ENCODE measurements at places on chromosomes 3 and 15.

GRCh38 chr3:82707035-82707434 is 945.6 kb upstream of the GBE1 start:
- no peak for DNase-seq

DNA sequence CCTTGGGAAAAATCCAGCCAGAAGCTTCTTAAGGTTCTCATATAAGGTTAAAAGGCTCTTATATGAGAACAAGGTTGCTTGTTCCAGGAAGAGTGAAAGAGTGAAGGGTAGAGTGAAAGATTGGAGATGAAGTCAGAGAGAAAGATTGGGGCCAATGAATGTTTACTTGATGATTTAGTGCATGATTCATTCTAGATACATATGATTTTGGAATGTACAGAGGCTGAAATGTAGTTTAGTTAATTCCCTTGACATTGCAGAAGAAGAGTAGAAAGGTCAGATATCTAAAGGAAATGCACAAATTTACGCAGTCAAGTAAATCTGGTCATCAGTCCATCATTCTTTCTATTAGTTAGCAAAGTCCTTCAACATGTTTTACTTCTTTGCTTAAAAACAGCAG is 619.8 kb upstream of the ZNF717 start:
- peak; percentile 4 for DNase-seq

GRCh38 chr15:60814062-60814461 is 335.1 kb upstream of the ICE2 start:
- DNase-seq: no peak

- no peak for DNase-seq
Observed at GRCh38 chr3:52122491-52122890, 31.7 kb downstream of the POC1A start.

GRCh38 chr3:40718681-40719080 is 193.9 kb downstream of the ZNF621 start:
- no peak for DNase-seq

DNA sequence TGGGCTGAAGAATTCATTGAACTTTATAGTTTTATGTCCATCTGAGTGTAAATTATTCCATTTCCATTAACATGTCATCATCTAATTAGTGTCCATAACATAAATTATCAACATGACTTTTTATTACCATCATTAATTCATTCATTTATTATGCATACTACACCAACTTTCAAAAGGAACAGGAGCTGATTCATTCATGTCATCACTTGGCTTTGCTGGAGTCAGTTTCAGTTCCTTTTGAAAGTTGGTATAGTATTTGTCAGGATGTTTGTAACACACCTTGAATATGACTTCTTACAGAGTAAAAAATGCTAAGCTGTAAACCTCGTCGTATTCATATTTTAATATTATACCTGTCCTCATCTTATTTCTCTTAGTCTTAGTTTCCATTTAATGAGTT is 298.0 kb upstream of the RBMS3 start:
- DNase-seq: no peak

DNA sequence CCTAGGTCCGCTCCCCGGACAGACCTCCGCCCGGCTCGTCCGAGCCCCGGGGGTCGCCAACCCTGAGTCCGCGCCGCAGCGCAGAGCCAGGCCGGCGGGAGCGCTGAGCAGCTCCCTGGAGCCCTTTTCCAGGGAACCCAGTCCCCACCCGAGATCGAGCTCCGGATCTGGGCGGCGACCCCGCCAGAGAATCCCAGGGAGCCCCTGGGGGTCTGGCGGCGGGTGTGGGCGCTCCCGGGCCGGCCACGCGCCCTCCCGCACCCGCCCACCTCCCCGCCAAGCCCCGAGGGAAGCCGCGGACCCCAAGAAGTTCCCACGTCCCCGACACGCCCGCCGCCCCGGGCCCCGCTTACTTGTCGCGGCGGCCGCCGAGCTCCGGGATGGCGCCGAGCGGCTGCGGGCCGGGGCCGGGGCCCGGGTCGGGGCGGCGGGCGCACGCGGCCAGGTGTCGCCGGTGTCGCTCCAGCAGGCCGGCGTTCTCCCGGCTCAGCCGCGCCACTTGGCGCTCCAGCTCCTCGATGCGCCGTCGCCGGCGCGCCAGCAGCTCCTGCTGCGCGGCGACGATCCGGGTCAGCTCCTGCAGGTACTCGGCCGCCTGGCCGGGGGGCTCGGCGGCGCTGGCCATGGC is 137.7 kb downstream of the NUP210 start:
- DNase-seq: no peak

- DNase-seq: no peak
Observed at GRCh38 chr15:45499426-45499825, 23.1 kb downstream of the SLC30A4 start.

GRCh38 chr15:78308422-78309032 is 9.1 kb upstream of the SKIC8 start:
- DNase-seq: peak; percentile 39
